ENCODE measurements at places on chromosomes 7 and 10. TPM values are rescaled to one million over a fixed set of nuclear protein-coding genes. Genes with fewer than 3 reads are reported as not detected.
A peak's percentile ranks its signal among the peaks of the same experiment; 100 is the strongest.

SLC26A4 gene
- polyA plus RNA-seq: 0.26 TPM

PTPRN2 gene
- polyA plus RNA-seq: not detected

FAM237B gene
- polyA plus RNA-seq: not detected

RAMP3 gene
- not detected for polyA plus RNA-seq

- DNase-seq: no peak
Measured at GRCh38 chr10:51770709-51771108, 71.3 kb upstream of the CSTF2T start.

DNA sequence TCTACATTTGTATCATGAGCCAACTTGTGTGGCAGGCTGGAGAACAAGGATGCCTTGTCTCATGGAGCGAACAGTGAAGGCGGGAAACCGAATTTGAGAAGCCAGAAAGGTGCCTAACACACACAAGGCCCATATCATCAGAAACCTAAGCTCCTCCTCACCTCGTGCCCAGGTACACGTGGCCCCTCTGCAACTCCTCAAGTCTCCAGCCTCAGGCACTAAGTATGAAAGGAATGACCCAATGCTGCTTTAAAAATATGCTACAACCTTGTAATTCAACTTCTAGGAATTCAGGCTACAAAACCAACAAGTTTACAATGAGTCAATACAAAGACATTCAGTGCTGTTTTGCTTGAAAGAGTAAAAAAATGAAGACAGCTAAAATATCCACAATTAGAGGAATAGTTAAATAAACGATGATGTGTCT, 95.7 kb downstream of the CDK6 start:
- peak; percentile 85 for DNase-seq

DNA sequence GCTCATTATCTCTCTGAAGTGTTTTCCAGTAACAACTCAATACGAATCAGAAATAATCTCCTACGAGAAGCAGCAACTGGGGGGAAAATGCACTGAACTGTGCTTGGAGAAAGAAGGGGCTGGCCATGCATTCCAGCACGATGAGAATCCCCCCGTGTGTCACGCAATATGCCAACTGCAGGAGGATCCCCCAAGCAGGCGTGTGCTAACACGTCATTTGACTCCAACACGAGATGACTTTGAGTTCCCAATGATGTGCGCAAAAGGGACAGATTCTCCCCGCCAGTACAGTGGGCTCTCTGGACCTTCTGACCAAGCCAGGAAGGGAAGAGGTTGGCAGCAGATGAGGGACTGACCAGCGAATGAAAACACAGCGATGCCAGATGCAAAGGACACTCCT, 105.5 kb downstream of the KCNMA1 start:
- peak; percentile 73 for DNase-seq

DNA sequence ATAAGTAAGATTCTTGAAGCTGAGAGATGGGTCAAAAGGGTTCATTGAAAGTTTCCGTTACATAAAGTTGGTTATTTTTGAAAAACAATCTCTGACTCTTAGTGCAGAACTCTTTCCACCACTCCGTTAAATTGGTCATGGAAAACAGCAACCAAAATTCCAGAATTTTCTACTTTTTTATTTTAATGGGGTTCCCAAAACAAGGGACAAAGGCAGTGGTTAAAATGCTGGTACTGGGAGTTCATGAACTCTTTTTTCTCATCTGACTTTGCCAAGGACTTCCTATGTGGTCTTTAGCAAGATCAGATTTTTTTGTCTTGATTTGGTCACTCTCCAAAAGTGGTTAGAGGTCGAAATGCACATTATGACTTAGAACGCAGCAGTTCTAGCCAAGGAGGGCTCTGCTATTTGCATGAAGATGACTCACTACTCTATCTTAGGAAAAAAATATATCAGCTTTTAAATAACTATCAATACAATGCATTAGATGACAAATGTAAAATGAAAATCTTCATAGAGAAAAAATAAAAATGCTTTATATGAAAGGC, 145.7 kb downstream of the REEP3 start:
- DNase-seq: no peak

- DNase-seq: no peak
Measured at GRCh38 chr10:21972584-21972983, 30.9 kb downstream of the DNAJC1 start.

DNA sequence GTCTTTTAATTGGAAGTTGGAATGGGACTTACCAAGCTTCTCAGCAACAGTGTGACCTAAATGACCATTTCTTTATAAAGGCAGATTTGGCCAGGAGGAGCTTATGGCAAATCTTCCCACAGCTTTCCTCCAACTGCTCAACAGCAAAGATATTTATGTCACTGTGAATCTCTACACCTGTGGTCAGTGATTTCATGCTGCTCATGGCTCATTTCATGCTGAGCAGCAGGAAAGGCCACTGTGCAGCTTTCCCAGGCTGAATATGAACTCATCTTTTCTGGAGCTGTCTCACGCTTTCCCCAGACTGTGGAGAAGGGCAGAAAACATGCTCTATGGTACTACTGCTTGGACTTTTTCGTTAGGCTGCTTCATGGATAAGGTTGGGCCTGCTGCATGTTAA, 29.8 kb downstream of the CALCR start:
- DNase-seq: no peak

DNA sequence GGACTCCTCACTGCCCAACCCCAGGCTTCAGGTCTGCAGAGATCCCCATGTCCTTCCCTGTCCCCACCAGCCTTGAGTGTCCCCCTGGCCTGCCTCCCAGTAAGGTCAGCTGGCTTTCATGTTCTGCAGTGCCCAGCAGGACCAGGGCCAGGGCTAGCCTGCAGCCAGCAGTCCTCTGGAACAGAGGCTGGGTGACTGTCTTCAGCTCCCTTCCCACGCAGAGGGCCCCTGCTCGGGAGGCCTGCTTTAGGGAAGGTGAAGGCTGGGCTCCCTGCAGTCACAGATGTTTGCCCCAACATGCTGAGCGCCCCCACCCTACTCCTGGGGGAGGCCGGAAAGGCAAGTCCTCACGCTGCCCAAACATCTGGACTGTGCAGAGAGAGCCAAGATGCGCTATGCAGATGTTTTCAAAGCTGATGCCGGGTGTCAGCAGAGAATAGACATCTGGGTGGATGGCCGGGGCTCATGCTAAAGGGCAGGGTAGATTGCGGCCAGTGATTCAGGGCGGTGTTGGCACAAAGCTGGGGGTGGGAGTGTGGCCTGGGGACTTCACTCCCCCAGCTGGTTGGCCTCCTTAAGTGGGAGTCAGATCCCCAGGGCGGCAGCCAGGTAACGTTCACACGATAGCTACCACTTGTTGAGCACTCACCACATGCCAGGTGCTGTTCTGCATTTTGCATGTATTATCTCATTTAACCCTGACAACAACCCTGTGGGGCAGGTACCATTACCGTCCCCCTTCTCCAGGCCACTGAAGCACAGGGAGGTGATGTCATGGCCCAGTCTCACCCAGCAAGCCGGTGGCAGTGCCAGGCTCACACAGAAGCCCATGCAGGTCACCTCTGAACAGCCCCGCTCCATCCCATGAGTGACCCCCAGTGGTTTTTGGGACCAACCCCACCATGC, 71.2 kb upstream of the COL13A1 start:
- no peak for DNase-seq

GRCh38 chr7:86788948-86789347, 145.2 kb downstream of the GRM3 start:
- DNase-seq: no peak

DNA sequence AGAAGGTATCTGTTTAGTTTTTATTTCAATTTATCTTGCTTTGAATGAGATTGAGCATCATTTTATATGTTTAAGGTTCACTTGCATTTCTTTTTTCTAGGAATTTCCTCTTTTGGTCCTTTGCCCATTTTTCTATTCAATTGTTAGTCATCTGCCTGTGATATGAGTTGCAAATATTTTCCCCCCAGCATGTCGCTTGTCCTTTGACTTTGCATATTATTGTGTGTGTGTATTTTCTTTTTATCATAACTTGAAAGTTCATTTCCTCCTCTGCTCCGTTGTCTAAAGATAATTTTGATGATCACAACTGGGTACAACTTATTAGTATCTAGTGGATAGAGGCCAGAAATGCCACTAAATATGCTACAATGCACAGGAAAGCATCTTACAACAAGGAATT, 132.7 kb upstream of the MDFIC start:
- no peak for DNase-seq

DNA sequence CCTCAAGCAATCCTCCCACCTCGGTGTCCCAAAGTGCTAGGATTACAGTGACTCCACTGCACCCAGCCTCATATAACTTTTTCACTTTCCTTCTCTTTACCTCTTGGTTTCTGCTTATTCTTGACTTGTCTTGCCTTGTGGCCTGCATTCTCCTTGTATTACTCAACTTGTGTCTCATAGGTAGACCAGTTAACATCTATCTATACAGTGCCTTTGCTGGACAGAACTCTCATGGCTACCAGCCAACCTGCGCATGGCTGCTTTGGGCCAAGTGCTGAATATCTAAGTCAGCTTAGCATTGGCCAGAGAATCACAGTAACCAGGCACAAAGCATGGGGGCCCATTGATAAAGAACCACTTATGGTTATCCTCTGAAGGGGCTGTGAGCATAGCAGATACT, 42.6 kb upstream of the ZNRF2 start:
- DNase-seq: peak; percentile 26

GRCh38 chr7:144416341-144416740, 12.8 kb upstream of the NOBOX start:
- DNase-seq: peak; percentile 75

DNA sequence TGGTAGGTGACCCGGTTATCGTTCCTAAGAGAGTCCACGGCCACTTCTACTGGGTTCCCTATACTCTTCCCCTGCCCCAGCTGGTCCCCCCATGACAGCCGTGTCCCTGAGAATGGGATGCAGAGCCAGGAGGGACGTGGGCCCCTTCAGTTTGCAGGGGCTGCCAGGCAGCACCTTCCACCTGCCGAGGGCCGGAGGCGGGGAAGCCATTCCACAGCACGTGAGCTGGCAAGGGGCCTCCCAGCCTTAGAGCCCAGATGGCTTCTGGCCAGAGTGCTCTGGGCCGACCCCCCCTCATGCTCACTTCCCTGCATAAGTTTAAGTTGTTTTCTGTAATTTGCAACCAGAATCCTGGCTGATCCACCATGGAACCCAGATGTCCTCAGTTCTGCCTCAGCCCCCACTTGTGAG, 39.0 kb downstream of the DIP2C start:
- no peak for DNase-seq

- DNase-seq: no peak
Measured at GRCh38 chr10:94129393-94130130, 135.8 kb downstream of the PLCE1 start.

DNA sequence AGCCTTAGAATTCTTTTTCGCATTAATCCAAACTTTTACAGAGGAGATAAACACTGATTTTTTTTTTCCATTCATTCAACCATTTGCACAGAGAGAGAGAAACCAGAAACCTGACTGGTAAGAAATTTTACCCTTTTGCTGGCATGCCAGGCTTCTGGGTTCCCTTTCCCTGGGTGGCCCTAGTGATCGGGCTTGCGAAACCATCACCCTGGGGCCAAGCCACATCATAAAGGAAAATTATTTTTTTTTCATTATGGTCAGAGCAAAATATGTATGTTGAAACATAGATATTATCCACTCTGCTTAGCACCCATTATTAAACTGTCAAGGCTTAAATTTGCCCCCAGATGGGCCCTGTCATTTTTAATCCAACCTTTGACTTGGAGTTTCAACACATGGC, 55.4 kb upstream of the INHBA start:
- DNase-seq: no peak

DNA sequence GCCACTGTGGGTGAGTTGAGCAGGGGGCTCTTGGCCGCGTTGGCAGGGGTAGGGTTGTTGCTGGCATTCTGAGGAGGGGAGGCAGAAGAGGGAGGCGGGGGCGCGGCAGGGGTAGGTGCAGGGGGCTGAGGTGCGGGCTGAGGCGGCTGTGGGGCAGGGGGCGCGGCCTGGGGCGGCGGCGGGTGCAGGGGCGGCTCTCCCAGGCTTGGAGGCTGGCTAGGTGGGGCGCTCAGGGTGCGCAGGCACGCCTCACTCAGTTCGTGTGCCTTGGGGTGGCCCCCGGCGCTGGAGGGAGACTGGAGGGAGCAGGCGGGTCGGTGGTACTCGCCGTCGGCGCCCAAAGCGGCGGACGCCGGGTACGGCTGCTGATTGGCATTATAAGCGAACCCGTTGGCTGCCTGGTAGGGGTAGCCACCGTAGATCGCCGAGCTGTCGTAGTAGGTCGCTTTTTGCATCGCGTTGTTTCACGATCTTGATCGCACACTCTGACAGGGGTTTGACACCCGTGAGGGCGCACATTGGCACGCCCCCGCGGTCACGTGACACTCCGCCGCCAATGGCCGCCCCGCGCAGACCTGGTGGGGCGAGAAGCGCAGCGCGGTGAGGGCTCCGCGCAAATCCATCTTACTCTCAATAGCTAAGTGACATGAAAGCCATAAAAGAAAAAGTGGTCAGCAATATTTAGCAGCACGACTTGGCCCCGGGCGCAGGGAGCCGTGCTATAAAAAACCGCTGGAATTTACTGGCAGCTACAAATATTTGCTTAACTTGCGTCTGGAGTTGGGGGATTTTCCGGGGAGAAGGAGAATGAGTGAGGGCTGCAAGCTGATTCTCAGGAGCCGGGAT, 7.9 kb upstream of the HOXA2 start:
- DNase-seq: no peak

DNA sequence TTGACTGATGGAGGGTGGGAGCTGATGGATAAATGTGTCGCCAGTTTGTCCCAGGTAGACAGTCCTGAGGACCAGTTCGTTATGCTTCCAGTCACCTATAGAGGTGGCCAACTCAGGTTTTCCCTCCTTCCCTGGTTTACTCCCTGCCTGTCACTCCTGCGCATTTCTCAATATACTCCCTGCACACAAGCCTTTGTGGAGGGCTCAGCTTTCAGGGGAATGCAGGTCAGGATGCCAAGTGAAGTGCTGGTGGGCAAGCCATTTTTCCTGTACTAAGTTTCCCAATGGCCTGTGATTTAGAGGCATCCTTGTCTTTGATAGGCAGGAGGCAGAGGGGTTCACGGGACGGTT, 473.5 kb upstream of the ZMIZ1 start:
- DNase-seq: no peak

DNA sequence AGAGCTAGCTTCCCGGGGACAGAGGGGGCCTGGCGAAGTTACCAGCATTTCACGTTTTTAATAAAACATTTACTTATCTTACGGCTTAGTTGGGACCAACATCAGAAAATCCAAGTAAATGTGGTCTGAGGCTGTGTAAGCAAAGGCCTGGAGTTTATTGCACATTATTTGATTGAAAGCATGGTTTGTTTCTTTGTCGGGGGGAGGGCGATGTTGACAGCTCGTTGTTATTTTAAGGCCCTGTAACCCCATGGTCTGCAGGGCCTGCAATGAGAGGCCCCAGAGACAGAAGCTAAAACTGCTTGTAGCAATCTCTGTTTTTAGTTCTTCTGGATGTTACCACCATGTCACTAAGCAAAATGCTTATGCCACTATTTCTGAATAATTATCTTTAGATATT, 88.9 kb downstream of the MYOF start:
- DNase-seq: no peak

DNA sequence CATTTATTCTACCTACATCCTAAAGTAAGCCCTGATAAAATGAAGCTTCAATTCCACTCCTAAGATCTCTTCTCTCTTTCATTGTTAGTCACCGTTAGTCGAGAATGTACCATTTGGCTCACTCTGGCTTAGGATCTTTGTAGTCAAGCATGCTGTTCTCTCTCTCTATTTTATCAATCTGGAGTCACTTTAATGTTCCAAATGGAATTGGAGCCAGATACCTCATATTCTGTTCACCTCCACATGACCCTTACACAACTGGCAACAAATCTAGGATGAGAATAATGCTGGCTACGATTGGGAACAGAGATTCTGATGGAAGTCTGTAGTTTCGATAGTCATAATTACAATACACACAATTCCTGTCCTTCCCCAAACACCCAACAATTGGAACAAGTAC, 213.7 kb downstream of the TWIST1 start:
- DNase-seq: no peak

Measured in keratinocyte (primary cell).